ENCODE measurements at places on chromosomes 13 and 19. TPM values are rescaled to one million over a fixed set of nuclear protein-coding genes. Genes with fewer than 3 reads are reported as not detected.

Gene ZNF429
- total RNA-seq, result 2.6 TPM

Gene FCGBP
- total RNA-seq, result 0.53 TPM

Gene AKAP8
- total RNA-seq, result 16.8 TPM

Gene VMAC
- total RNA-seq, result 3.8 TPM

Gene C1QTNF9B
- total RNA-seq, result not detected

Gene DIAPH3
- 0.51 TPM for total RNA-seq

DNA sequence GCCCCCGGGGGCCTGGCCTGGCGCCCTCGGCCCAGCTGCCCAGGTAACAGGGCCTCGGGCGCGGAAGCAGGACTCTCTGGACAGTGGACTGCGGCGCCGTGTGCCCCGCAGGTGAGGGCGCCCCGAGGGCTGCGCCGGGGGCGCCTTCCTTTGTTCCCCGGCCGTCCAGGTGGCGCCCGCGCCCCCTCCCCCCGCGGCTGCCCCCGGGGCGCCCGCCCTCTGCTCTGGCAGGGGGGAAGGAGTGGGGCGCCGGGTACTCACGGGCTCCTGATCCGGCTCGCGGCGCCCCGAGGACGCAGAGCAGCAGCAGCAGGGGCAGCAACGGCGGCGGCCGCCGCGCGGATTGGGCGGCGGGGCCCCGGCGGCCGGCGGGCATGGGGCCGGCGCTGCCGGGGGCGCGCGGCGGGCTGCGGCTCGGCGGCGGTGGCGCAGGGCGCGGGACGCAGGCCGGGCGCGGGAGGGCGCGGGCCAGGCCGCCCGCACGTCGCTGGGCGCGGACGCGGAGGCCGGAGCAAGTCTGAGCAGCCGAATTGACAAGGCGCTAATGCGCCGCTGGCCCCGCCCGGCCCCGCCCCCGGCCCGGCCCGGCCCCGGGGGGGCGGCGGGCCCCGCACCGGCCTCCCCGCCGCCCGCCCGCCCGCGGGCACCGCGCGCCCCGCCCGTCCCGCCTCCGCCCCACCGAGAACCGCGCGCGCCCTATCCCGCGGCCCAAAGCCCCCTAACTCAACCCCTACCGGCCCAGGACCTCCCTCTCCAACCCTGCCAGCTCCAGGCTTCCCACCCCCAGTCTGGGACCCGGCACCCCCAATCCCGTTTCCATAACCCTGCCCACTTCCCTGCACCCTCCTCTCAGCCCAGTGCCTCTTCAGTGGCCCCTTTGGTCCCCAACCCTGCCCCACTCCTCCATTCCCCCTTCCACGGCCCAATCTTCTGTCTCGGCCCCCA, at the start of gene CRLF1:
Gene CRLF1, minus strand, starts transcription at position 519 of the 945 bp plus-strand sequence. Its CDS starts 143 bp downstream, at position 376.
- DNase-seq, result no peak

GRCh38 chr19:46616631-46617322, 8.1 kb downstream of the PTGIR start:
- DNase-seq, result peak; percentile 40

- DNase-seq, result no peak
Measured at GRCh38 chr19:18289471-18290301, 8.3 kb upstream of the JUND start.

GRCh38 chr13:27151798-27152599, 19.6 kb downstream of the USP12 start:
- peak; percentile 72 for DNase-seq

- no peak for DNase-seq
Measured at GRCh38 chr19:39915848-39916215, 18.6 kb downstream of the FCGBP start.

DNA sequence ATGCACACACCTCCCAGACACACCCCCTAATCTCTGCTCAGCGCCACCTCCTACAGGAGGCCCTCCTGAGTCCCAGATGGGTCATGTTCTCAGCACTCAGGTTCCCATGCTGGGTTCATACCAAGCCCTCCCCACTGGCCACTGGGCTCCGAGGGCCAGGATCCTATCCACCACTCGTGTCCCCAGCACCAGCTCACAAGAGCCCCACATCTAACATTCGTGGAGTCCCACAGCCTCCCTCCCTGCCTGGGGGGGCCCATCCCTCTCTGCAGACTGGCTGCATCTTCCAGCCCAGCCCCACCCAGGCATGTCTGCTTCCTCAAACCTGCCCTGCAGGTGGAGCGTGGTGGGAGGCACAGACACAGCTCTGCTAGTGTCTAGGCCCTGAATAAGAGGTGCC, 227.4 kb downstream of the TUBA3C start:
- no peak for DNase-seq
